ENCODE measurements at places on chromosomes 1 and 21.
A peak's percentile ranks its signal among the peaks of the same experiment; 100 is the strongest.

DNA sequence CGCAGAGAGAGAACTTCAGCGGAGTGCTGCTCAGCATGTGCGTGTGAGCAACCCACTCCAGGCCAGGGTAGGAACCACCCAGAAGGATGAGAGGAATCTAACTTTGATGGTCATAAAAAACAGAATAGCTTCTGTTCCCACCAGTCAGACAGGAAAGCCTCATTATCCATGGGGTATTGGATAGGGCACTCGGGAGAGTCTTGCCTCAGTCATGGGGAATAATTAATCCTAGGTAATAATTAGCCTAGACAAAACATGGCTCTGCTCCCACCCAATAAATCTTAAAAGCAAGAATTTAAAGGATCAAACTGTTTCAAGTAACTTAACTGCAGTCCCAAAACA lies 35.3 kb downstream of the LDLRAD1 start:
- DNase-seq = no peak

- DNase-seq = no peak
Measured at GRCh38 chr1:47883963-47884362, 113.2 kb downstream of the TRABD2B start.

DNA sequence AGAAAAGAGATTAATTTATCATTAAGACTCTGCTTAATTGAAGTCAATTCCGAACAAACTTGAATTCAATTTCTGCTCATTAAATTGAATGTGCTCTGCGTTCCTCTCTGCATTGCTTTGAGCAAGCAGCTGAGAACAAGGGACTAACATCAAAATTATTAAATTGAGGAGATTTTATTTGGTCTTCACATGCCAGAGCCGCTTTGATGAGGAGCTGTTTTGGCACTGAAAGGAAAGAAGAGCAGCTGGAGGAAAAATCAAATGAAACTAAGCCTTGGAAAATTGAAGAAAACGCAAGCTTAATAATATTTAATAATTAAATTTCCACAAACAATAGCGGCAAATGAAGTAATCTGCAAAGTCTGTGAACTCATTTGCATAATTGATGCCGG lies 222.0 kb upstream of the PKN2 start:
- no peak for DNase-seq

DNA sequence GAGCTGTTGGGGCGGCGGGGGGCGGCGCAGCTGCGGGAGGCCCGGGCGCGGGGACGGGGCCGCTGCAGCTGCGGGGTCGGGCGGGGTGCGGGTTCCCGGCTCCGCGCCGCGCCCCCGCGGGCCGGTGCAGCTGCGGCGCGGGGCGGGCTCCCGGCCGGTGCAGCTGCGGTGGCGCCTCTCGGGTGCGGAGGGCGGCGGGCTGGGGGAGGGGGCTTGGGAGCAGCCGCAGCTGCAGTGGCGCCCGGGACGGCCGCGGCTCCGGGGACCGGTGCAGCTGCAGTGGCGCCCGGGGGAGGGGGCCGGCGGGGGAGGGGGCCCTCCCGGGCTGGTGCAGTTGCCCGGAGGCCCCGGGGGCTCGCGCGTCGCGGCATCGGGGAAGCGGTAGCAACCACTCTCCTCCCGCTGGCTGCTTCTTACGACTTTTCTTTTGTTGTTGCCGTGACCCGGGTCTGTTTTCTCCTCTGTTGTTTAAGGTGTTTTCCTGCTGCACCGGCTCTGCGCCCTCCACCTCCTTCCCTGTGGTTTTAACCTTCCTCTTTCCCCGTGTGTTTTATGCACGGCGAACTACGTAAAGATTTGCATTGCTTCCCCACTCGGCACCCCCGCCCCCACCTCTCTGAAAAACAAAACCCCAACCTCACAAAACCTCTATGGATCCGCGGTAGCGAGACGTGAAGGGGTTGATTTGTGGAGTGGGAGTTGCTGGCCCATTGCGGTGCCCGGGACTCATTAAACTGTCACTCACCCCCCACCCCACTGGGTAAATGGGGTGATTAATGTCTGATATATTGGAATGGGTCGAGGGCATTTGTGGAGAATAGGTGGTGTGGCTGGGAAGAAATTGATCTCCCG lies 1.7 kb upstream of the ZBTB18 start:
- peak; percentile 50 for DNase-seq

- no peak for DNase-seq
Measured at GRCh38 chr1:202888221-202888530, 773 bp downstream of the RABIF start.

GRCh38 chr1:192357924-192358323 lies 41.1 kb downstream of the RGS21 start:
- no peak for DNase-seq

DNA sequence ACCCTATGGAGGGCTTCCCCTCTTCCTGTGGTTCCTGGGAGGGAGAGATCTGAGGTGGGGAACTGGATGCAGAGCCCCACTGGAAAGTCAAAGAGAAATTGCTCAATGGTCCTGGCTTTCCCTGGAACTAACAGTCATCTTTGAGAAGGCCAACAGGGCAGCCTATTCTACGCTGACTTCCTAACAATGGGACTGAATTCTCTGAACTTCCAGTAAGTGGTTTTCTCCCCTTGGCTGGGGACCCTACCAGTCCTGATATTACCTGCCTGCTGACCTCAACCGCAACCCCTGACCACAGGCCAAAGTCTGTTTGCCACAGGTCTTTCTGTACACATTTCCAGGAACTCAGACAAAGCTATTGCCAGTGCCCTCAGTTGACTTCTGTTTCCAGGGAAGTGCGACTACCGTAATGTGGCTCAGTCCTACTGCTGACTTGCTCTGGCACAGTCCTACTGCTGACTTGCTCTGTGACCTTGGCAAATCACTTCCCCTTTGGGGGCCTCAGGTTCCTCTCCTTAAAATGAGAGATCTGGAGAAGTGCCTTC lies 55.3 kb downstream of the C8B start:
- DNase-seq = no peak

DNA sequence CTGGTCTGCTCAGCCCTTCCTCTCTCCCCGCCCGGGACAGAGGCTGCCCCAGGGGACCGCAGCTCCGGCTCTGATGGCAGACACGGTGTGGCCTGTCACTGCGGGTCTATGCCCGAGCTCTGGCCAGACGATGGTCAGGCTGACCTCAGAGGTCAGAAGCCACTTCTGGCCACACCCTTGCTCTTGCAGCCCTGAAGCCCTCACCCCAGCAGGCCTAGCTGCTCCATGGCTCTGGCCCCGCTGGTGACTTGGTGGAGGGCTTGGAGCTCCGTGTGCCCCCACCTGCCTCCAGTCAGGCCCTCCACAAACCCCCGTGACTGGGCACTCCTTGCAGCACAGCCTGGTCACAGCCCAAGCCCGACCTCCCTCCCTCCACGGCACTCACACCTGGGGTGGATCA lies 47.6 kb downstream of the PRDM16 start:
- no peak for DNase-seq

GRCh38 chr1:234348964-234349363 lies 24.3 kb upstream of the COA6 start:
- DNase-seq = no peak

DNA sequence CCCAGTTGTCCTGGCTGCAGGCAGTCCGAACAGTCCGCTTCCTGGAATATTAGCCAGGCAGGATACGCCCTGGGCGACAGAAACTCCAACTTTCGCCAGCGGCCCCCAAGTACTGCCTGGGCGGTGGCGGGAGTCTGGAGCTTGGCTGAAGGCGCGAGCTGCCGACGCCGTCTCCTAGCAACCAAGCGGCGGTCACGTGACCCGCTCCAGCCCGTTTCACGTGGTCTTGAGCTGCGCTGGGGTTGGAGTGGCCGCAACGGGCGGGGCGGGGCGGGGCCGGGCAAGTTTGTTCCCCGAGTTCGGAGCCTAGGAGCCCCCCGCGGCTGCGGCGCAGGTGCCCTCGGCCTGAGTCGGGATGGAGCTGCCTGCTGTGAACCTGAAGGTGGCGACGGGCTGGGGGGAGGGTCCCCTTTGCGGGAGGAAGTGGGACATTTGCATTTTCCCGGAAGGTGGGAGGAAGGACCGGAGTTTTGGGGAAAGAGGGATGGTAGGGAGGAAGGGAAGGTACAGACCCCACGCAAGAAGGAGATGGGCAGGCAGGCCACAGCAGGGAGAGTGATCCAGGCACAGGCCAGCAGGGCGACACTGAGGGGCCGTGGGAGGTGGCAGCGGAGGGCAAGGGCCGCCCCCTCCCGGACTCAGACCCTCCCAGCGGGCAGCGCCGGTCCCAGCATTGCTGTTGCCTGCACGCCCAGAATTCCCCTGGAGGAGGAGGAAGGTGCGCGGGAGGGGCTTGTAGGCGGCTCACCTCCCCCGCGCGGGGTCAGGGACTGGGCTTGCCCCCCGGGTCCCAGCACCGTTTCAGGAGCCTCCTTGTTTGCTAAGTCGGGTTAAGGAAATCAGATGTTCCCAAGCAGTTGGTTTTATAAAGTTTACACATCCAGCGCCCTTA lies at the start of gene AGTRAP:
Gene AGTRAP (plus strand): TSS at position 283 of the 892 bp plus-strand sequence. CDS start 73 bp downstream, at position 356.
- peak; percentile 87 for DNase-seq

- no peak for DNase-seq
Measured at GRCh38 chr1:42833981-42834380, 12.4 kb upstream of the ZNF691 start.

DNA sequence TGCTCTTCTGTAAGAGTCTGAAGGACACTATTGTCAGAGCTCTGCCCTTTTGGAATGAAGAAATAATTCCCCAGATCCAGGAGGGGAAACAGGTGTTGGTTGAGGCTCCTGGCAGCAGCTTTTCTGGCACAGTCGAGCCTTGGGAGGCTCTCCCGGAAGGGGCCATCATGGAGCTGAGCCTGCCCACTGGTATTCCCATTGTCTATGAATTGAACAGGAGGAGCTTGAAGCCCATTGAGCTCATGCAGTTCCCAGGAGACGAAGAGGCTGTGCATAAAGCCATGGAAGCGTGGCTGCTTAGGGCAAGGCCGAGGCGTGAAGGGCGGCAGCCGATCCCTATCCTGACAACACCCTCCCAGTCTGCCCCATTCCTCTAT lies 26.6 kb downstream of the UBE4B start:
- no peak for DNase-seq

DNA sequence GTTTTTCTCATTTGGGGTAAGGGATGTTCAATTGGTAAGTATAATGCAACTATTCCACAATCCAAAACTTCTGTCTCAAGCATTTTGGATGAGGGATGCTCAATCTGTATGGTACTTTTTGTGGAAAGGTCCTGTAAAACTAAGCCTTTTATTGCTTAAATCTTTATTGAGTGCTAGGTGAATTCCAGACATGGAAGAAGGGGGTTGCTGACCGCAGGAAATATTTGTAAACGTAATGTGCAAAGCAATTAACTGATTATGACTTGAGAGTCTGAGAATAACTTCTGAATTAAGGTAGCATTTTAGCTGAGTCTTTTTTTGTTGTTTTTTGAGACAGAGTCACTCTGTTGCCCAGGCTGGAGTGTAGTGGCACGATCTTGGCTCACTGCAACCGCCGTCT lies 3.1 kb downstream of the AKIRIN1 start:
- no peak for DNase-seq

GRCh38 chr1:55751776-55752175 lies 536.6 kb upstream of the USP24 start:
- no peak for DNase-seq

GRCh38 chr1:226895644-226896043 lies 25.2 kb downstream of the PSEN2 start:
- DNase-seq = no peak

DNA sequence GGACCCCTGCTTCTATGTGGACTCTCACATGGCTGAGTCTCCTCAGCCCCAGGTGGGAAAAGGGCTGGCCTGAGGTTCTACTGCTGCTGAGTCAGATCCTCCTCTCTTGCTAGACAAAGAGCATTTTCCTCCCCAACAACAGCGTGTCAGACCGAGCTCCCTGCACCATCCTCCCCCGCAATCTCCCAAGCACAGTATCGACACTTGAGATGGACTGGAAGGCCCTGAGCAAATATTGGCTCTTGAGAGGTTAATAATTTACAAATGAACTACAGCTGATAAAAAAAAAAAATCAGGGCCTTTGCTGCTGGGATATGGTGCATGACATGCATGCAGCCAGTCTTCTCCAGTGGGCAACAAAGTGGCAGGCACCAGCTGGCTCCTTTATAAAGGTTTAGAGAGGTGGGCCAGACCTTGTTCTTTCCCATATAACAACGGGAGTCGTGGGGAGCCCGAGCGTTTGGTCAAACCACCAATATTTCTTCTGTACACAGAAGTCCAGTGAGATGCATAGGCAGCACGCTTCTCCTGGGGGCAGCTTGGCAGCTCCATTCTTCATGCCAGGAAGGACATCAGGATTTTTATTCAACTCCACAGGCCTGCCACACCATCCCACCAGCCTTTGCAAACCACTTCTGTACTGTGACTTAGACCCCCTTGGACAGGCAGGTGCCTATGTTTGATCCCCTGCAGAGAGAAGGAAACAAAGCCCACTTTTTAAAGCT lies 55.4 kb upstream of the CAMK1G start:
- DNase-seq = no peak

GRCh38 chr1:150160964-150161621 lies 11.4 kb downstream of the PLEKHO1 start:
- DNase-seq = no peak

DNA sequence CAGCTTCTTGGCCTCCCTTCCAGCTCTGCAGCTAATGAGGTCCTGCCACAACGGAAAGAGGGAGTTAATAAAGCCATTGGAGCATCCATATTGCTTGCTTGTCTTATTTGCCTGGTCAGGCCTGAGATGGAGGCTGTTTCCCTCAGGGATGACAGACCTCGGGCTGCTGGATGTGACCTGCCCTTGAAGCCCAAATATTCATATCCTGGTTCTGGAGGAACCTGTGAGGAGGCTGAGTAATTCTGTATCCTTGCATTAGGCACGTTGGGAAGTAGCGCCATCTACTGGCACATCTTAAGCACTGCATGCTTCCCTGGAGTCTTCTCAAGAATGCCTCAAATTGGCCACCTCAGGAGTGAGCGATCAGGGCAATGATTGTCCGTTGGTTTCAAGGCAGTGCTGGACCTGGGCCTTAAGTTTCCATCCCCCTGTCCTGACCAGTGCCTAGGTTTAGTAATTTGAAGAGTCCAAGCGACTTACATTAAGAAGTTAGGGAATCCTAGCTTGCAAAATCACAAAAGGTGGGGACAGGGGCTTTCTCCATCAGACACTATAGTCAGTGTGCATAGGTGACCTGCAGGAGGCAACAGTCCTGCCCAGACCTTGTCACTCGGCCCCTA lies 13.8 kb upstream of the NASP start:
- DNase-seq = peak; percentile 64

DNA sequence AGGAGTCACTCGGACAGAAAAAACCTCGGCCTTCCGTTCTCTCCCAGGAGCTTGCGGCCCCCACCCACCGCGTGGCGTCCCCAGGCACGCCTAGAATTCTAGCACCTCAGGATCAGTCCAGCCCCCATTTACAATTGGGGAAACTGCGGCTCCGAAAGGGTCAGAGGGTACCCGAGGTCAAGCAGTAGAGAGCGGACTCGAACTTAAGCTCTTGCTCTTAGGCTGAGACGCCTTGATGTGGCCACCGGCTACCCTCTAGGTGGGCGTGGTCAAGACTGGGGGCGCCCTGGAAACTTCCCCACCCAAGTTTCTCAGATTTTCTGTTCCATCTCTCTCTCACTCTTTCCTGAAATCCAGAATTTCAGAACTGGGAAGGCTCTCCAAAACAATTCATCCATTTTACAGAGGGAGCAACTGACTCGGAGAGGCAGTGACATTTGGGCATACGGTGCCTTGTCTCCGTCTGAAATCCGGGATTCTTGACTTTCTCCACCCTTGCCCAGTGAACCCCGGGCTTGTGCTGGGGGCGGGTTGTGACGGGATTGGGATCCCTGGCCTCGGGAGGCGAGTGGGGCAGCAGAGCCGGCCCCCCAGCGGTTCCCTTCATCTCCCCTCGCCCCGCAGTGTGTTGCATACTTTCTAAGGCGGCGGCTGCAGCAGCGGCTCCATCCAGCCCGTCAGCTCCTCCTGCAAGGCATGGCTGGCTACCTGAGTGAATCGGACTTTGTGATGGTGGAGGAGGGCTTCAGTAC lies 777 bp downstream of the AZIN2 start:
- DNase-seq = no peak

Data from activated naive CD4-positive, alpha-beta T cell treated with anti-CD3 and anti-CD28 coated beads, Interleukin-2, amount 50 U/mL, for 16 hours (primary cell).